ENCODE measurements at places on chromosomes 7 and 10. TPM values are rescaled to one million over a fixed set of nuclear protein-coding genes. Genes with fewer than 3 reads are reported as not detected.

DNA sequence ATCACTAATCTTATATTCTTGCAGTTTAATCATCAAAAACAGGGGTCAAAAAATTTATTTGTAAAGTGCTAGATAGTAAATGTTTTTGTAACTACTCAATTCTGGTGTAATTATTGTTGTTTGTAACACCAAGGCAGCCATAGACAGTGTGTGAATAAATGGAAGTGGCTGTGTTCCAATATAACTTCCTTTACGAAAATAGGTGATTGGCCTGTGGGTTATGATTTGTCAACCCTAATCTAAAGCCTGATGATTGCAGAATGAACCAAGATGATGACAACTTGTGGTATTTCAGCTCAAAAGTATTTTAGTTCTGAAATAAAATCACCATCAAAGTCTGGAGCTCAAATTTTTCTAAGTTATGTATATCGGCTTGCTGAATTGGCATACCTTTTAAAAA, 34.4 kb upstream of the ETV1 start:
- DNase-seq: no peak
- no peaks in the 10 kb centered on the region for H3K27me3 ChIP-seq
- no peak overlapping the region for H3K4me3 ChIP-seq
- no peak overlapping the region for H3K27ac ChIP-seq
- no peaks in the 10 kb centered on the region for H3K36me3 ChIP-seq

GRCh38 chr7:131057015-131057793, 270.5 kb upstream of the MKLN1 start:
- peak overlapping the region; percentile 99 for H3K27ac ChIP-seq
- peaks cover 72% of the 10 kb centered on the region for H3K4me1 ChIP-seq
- peak; percentile 69 for DNase-seq
- H3K36me3 ChIP-seq: no peaks in the 10 kb centered on the region
- H3K27me3 ChIP-seq: peaks cover 38% of the 10 kb centered on the region
- H3K4me3 ChIP-seq: peak overlapping the region; percentile 74

- H3K36me3 ChIP-seq: no peaks in the 10 kb centered on the region
- no peak overlapping the region for H3K27ac ChIP-seq
- peaks cover 10% of the 10 kb centered on the region for H3K27me3 ChIP-seq
- no peaks in the 10 kb centered on the region for H3K4me1 ChIP-seq
- no peak for DNase-seq
- no peak overlapping the region for H3K4me3 ChIP-seq
Observed at GRCh38 chr7:3588341-3588740, 287.3 kb downstream of the SDK1 start.

GRCh38 chr7:35037526-35038341, 449 bp upstream of the DPY19L1 start:
- peak; percentile 92 for DNase-seq
- peaks cover 22% of the 10 kb centered on the region for H3K4me1 ChIP-seq
- H3K36me3 ChIP-seq: no peaks in the 10 kb centered on the region
- H3K27me3 ChIP-seq: peaks cover 15% of the 10 kb centered on the region
- H3K27ac ChIP-seq: peak overlapping the region; percentile 58

DNA sequence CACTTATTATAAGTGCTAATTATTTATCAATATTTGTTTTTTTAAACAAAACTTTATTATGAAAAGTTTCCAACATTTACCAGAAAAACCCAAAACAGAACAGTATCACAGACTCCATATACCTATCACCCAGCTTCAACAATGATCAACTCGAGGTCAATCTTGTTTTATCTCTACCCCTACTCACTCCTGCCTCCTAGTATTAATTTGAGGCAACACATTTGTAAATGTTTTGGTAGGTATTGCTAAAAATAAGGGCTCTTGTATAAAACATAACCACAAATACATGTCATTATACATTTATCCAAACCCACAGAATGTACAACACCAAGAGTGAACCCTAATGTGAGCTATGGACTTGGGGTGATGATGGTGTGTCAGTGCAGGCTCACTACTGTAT, 15.9 kb upstream of the CDH23 start:
- H3K27me3 ChIP-seq: peaks cover 2% of the 10 kb centered on the region
- H3K27ac ChIP-seq: no peak overlapping the region
- H3K4me1 ChIP-seq: peaks cover 20% of the 10 kb centered on the region
- no peak overlapping the region for H3K4me3 ChIP-seq
- H3K36me3 ChIP-seq: no peaks in the 10 kb centered on the region

GRCh38 chr7:128323040-128323439, 20.7 kb downstream of the RBM28 start:
- peaks cover 8% of the 10 kb centered on the region for H3K27me3 ChIP-seq
- H3K27ac ChIP-seq: peak overlapping the region; percentile 57

The CCL24 gene
- not detected for polyA plus RNA-seq

The OR2A7 gene
- polyA plus RNA-seq: not detected

The IRF5 gene
- polyA plus RNA-seq: 25.6 TPM

The ACTL6B gene
- not detected for polyA plus RNA-seq

The ARHGAP22 gene
- polyA plus RNA-seq: not detected

Measured in immature natural killer cell (primary cell).